Activated T-helper 1 cell treated with anti-CD3 and anti-CD28 coated beads, Interleukin-2, amount 50 U/mL, for 16 hours (primary cell): ENCODE measurements at places on chromosomes 2 and 18.

DNA sequence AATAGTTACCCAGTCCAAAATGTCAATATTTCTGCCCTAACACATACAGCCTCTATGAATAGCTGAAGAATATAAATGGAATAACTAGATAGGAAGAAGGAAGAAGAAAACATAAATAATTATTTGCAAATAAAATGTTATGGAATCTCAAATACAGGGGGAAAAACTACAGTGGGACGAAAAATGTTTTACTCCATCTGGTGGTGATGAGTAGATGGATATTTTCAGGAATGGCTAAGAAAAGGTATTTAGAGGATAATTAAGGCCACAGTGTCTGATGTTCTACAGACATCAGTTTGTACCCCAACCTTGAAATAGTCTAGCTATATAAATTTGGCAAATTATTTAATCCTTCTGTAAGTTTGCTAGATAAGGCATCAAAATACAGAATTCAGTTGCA is 178.1 kb upstream of the FSHR start:
- DNase-seq: no peak

DNA sequence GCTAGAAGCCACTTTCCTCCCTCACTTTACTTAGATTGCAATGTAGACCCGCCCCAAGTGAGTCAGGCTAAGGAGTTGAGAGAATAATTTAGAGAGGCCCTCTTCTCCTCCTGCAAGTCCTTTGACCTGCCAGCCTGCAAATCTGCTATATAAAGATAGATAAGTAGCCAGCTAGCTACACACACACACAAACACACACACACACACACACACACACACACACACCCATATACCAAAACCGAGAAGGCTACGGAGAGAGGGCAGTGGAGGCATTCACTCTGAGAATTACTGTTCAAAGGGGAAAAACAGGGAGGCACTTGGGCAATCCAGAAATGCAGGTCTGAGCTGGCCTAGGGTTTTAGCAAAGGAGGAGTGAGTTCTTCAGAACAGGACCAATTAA is 23.0 kb upstream of the SMAD7 start:
- DNase-seq: no peak

GRCh38 chr2:43592443-43592842 is 3.4 kb downstream of the THADA start:
- no peak for DNase-seq

DNA sequence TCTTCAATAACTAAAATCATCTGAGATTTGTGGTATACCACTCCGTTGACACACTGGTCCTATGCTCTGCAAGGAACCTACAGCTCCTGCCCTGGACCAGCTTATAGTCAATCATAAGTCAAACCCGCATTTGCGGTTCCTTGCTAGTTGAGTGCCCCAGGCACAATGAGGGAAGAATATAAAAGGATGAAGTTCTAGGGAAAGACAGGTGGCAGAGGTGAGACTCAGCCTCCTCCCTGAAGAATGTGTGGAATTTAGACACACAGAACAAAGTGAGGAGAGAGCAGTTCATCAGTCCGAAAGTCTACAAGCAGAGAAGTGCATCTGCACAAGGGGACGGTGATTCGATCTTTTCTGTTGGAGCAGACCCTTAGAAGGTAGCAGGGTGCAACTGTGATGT is 615.0 kb upstream of the FANCL start:
- DNase-seq: no peak

DNA sequence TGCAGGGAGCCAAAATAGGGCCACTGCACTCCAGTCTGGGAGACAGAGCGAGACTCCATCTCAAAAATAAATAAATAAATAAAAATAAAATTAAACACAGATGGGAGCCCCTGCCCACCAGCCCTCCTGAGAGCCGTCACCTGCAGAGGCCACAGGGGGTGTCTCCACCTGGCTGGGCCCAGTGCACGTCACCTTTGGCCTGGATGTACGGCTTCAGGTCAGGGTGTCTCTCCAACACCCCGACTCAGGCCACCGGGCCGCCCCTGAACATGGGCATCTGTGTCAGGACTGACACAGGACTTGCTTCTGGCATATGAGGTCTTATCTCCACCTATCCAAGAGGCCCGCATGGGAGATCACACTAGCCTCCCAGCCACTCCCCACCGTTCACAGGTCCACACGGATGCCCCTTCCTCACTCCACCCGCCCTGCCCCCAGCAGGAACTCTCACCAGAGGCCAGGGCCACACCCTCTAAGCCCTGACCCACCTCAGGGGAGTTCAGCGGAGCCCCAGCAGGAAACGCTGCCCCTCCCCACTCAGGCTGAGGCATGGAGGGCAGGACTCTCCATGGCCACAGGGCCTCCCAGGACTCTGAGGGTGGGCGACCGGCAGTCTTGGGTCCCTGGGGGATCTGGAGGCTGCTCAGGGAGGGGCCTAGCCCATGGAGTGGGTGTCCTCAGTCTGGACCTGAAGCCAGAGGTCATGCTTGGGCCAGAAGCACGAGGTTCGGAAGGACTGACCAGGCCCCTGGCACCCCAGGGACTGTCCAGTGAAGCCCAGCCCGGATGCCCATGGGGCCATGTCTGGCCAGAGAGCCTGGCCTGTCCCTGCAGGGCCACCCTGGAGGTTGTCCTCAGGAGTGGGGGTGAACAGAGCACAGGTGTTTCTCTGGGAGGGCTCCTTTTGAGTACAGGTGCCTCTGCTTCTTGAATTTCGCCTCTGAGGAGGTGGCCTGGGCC is 1.6 kb upstream of the CROCC2 start:
- DNase-seq: no peak

- DNase-seq: no peak
Measured at GRCh38 chr2:42951263-42951938, 159.0 kb upstream of the HAAO start.

GRCh38 chr2:157056200-157056676 is 201.3 kb upstream of the GALNT5 start:
- no peak for DNase-seq

DNA sequence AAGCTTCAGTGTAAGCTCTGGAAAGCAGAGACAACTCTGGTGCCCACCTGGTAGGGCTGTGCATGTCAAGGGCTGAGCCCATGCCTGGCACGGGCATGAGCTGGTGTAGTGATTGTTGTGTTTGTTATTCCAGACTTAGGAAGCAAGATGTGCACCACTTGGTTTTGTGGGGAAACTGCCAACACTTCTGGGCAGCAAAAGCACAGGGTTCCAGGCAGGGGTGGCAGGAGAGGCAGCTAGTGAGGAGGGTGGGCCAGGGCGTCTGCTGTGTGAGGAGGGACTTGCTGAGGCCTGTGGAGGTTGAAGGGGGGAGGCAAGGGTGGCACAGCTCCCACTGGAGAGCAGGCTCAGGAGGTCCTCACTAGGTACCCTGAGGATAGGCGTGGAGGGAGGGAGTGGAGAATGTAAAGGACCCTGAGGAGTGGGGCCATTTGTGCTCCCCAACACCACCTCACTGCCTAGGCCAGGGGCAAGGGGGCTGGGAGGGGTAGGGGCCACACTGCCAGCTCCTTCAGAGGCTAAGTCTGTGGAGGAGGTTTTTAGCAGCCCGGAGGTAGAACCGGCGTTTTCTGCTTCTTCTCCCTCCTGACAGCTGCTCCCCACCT is 104.0 kb upstream of the POU3F3 start:
- DNase-seq: no peak

- no peak for DNase-seq
Measured at GRCh38 chr2:105321875-105322646, 7.5 kb downstream of the TGFBRAP1 start.

DNA sequence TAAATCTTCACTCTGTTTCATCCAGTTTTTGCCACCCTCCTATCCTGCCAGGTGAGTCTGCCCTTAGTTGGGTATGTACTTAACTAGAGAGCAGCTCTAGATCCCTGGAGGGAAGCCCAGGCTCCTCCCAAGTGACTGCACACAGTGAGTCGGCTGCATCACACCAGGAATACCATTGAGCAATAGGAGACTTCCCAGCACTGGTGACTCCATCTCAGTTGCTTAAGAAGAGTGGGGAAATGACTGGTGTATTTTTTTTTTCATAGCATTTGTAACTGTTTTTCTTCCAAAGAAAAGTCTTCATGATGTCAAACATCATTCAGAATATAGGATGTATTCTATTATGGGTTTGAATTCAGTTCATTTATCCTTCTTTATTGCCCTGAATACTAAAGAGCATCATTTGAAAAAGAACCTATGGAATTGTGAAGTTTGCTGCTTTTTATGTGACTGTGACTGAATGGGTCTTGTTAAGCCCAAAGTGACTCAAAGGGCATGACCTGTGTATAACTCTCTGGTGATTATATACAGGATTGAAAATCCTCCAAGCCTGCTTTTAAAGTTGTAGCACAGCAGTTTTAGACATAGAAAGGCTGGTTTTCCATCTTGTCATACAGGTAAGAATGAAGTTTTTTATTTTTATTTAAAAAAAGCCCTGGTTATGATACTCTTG is 84.3 kb downstream of the MAP3K20 start:
- DNase-seq: no peak

DNA sequence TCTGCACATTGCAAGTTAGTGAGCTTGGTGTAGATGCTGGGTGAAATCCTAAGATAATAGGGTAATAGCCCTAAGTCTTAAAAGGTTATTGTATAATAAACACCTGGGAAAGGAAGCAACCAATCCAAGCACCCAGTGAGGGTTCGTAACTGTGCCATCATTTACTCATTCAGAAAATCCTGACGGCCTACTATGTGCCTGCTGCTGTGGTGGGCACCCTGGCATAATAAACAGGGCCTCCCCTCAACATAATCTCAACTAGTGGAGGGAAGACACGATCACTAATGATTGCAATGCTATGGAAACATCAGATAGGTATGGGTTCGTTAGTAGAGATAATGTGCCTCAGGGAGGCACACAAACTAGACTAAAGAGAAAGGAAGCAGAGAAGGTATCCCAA is 48.9 kb upstream of the CCDC85A start:
- DNase-seq: no peak

DNA sequence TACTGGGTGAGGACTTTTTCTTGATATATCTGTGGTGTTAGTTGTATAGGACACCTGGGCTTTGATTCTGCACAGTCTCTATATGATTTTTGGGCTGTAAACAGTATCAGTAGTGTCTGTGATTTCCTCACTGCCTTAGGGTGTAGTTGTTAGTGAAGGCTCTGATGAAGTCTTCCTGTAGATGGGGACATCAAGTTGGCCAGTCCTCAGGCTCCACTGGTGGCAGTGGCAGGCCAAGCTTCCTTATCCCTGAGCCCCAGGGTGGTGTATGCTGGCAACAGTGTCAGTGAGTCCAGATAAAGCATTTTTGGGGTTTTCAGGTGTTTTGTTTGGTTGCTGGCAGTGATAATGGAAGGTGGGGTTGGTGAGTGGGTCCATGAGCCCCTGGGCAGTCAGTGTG is 961.4 kb downstream of the DSC3 start:
- DNase-seq: no peak

GRCh38 chr2:237221443-237221842 is 135.8 kb downstream of the COPS8 start:
- DNase-seq: no peak

- DNase-seq: no peak
Measured at GRCh38 chr18:25446972-25447371, 95.0 kb upstream of the ZNF521 start.

GRCh38 chr2:70331012-70331411 is 29.1 kb upstream of the FAM136A start:
- DNase-seq: no peak

- no peak for DNase-seq
Measured at GRCh38 chr2:125516496-125517109, 1139.4 kb upstream of the GYPC start.

GRCh38 chr2:174664084-174664759 is 66.6 kb upstream of the WIPF1 start:
- no peak for DNase-seq

DNA sequence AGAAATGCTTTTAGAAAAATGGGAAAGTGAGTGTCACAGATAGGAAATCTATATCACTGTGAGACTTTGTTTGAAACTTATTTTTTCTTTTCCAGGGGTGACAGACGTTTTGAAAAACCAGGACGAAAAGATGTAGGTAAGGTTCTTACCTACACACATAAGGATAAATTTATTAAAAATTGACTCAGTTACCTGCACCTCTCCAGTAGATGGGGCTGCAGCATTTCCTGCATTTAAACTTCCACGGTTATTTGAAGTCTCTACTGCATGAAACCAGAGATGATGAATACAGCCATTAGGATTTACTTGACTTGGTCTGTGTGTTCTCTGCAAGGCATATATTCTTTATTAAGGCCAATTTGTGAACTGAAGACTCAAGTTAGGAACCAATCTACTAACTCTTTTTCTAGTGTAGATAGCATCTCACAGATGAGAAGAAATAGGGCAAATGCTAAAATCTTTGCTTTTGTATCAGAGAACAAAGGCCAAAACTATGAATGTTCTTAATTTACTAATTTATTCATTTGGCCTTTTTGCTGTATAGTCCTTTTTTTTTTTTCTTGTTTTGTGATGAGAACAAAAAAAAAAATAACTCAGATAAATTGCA is 15.0 kb downstream of the KCNJ13 start:
- peak; percentile 9 for DNase-seq

DNA sequence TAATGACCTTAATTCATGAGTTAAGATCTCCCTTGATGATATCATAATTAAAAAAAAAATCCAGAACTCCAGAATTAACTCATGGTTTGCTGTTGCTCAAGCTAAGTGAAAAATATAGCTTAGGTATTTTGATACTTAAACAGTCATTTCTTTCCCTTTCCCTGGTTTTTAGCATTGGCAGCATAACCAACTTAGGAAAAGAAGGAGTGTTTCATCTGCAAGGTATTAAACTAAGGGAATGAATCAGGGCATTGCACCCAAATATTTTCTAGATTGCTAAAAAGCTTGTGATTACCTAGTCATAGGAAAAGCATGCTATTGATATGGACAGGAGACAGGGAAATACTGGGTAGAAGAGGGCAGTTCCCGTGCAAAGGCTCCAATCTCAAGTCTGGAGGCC is 207.2 kb downstream of the LRP1B start:
- DNase-seq: no peak

- DNase-seq: no peak
Measured at GRCh38 chr2:218671097-218671653, 627 bp downstream of the RNF25 start.

- DNase-seq: no peak
Measured at GRCh38 chr2:100012561-100012960, 129.8 kb downstream of the AFF3 start.

- DNase-seq: no peak
Measured at GRCh38 chr18:63346480-63347183, 20.4 kb downstream of the KDSR start.

- no peak for DNase-seq
Measured at GRCh38 chr18:9433671-9434121, 41.6 kb upstream of the RALBP1 start.

DNA sequence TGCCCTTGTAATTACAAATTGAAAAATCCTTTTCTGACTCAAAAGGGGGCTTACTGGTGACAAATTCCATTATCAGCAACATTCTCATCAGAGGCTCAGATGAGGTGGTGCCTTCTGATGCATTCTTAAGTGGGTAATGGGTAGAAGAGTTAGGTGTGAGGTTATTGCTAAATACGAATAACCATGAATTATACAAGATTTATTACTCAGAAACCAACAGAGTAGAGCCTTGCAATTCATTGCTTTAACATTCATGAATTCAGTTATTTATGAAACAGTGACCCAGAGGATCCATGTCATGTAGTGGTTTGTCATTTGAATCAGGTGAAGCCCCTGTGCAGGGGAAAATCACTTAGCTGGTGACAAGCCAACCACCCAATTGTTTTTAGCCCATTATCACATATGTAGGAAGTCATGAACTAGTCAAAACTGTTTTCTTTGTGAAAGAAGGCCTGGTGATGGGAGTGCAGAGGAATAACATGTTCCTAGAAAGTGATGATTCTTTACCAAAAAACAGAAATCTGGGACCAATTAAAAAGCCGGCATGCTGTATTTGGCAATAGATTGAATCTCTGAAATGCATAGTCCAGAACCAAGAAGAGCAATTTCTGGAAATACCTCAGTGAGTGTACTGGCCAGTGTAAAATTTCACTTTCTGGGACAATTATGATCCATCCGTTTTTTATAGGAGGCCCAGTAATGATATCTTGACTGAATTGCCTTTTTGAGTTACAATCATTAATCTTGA is 70.2 kb downstream of the CRIM1 start:
- DNase-seq: no peak
